ENCODE measurements at places on chromosomes 1 and 21.
A peak's percentile ranks its signal among the peaks of the same experiment; 100 is the strongest.

DNA sequence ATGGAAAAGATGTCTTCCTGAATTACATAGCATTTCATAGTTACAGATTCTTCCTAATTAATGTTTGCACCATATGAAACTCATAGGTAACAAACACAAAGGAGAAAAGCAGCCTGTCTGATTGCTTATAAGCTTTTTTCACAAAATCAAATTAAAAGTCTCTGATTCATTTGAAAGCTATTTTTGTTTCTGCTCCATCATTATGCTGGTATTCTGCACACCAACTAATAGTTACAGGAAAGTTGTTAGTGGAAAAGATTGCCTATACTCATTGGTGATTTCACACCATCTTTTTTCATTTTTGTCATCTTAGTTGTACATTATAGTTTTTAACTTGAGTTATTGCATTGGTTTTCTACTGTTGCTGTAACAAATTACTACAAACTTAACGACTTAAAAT, 70.0 kb downstream of the PRKAA2 start:
- H3K36me3 ChIP-seq, result no peaks in the 10 kb centered on the region
- no peak overlapping the region for H3K4me3 ChIP-seq
- no peak overlapping the region for H3K27ac ChIP-seq

- H3K27me3 ChIP-seq, result peaks cover 5% of the 10 kb centered on the region
- peak overlapping the region; percentile 61 for H3K27ac ChIP-seq
- H3K4me3 ChIP-seq, result no peak overlapping the region
These were observed 18.8 kb downstream of the C1orf52 start for GRCh38 chr1:85240643-85241042.

GRCh38 chr1:180173451-180173850, 18.8 kb downstream of the QSOX1 start:
- no peaks in the 10 kb centered on the region for H3K36me3 ChIP-seq
- H3K4me3 ChIP-seq, result no peak overlapping the region
- no peak for DNase-seq
- H3K27ac ChIP-seq, result no peak overlapping the region
- H3K27me3 ChIP-seq, result no peaks in the 10 kb centered on the region
- no peaks in the 10 kb centered on the region for H3K4me1 ChIP-seq

- DNase-seq, result no peak
- no peaks in the 10 kb centered on the region for H3K36me3 ChIP-seq
- no peaks in the 10 kb centered on the region for H3K4me1 ChIP-seq
- no peak overlapping the region for H3K4me3 ChIP-seq
- H3K27me3 ChIP-seq, result no peaks in the 10 kb centered on the region
These were observed 194.3 kb upstream of the GREM2 start for GRCh38 chr1:240806200-240806745.

DNA sequence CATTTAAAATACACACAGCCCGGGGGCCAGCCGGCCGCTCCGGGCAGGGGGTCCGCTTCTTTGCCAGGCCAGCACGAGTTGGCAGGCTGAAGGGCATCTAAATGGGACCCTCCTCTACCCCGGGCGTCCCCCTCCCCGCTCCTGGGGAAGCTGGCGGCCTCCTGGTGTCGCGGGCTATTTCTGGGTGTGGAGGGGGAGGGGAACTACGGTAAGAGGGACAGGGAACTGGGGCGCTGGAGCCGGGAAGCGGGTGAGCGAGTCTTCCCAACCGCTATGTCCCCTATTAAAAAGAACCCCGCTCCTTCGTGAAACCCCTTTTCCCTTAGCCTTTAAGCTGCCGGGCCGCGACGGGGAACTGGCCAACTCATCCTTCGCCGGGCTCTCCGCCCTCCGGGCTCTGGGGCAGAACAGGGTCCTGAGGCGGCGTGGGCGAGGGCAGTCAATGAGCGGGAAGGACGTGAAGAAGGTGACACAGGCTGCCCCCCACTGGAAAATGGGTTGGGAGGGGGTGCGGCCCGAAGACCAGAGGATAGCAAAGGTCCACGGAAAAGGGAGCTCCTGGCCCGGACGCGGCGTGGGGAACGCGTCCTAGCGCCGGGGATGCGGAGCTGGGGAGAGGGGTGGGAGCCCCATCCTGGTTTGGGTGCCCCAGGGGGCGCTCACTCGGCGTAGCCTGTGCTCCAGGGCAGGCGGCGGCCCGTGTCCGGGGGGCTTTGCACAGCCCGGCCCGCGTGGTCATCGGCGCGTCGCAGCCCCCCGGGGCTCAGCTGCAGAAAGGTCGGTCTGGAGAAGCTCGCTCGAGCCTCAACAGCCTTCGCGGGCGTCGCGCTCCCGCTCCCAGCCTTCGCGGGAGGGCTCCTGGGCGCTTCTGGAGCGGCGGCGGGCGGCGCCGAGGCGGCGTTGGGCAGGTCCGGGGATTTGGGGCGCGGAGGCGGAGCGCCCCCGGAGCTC, 544 bp downstream of the PPM1J start:
- H3K4me1 ChIP-seq, result peaks cover 28% of the 10 kb centered on the region
- H3K27me3 ChIP-seq, result peaks cover 35% of the 10 kb centered on the region
- no peak for DNase-seq
- peak overlapping the region; percentile 60 for H3K4me3 ChIP-seq
- no peak overlapping the region for H3K27ac ChIP-seq

GRCh38 chr1:172203135-172203823, 217.2 kb upstream of the C1orf105 start:
- no peaks in the 10 kb centered on the region for H3K27me3 ChIP-seq
- H3K36me3 ChIP-seq, result peaks cover 12% of the 10 kb centered on the region
- DNase-seq, result no peak

DNA sequence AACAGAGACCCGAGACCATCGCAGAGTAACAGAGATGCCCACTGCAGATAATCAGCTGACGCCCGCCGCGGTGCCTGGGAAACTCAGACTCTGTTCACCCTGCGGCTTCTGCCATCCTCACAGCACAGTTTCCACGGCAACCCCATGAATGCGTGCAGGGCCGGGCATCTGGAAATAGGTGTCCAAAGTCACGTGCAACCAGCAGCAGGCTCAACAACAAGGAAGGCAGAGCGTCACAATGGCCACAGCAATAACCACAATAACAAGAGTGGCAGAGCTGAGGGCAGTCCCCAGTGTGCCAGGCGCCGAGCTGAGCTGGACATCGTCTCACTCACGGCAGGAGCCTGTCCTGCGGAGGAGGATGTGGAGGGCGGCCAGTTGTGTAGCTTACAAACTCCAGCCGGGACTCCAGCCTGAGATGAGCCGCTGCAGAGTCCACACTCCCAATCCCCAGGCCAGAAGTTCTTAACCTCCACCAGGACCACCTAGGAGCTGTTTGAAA, 102.0 kb downstream of the CRYAA start:
- H3K27me3 ChIP-seq, result peaks cover 3% of the 10 kb centered on the region
- no peaks in the 10 kb centered on the region for H3K36me3 ChIP-seq
- H3K4me1 ChIP-seq, result no peaks in the 10 kb centered on the region
- H3K27ac ChIP-seq, result no peak overlapping the region
- DNase-seq, result no peak

DNA sequence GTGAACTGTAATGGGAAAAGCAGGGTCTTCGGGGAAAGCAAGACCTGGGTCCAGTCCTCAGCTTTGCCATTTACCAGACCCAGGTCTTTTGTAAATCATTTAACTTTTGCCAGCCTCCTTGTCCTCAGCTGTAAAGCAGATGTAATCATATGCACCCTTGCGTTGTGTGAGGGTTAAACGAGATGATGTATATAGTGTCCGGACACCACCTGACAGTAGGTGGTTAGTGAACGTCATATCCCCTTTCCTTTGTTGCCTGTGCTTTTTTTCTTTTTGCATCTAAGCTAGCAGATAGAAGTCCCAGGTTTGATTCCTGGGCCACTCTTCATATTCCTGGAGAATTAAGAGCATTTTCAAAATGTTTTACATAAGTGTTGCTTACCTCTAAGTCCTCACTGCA, 28.5 kb downstream of the IL12RB2 start:
- H3K36me3 ChIP-seq, result peaks cover 61% of the 10 kb centered on the region
- no peaks in the 10 kb centered on the region for H3K27me3 ChIP-seq
- peaks cover 84% of the 10 kb centered on the region for H3K4me1 ChIP-seq
- peak overlapping the region; percentile 92 for H3K27ac ChIP-seq
- DNase-seq, result no peak
- H3K4me3 ChIP-seq, result peak overlapping the region; percentile 66

GRCh38 chr21:29174607-29175013, 44.2 kb downstream of the MAP3K7CL start:
- H3K36me3 ChIP-seq, result peaks cover 13% of the 10 kb centered on the region
- H3K27ac ChIP-seq, result no peak overlapping the region
- H3K4me1 ChIP-seq, result peaks cover 13% of the 10 kb centered on the region
- no peak overlapping the region for H3K4me3 ChIP-seq
- DNase-seq, result no peak

- peaks cover 6% of the 10 kb centered on the region for H3K27me3 ChIP-seq
- no peak overlapping the region for H3K27ac ChIP-seq
- no peaks in the 10 kb centered on the region for H3K4me1 ChIP-seq
- no peaks in the 10 kb centered on the region for H3K36me3 ChIP-seq
These were observed 9.6 kb downstream of the BCAR3 start for GRCh38 chr1:93672069-93672468.

GRCh38 chr1:193937308-193937707, 750.9 kb upstream of the B3GALT2 start:
- no peak overlapping the region for H3K27ac ChIP-seq
- H3K36me3 ChIP-seq, result no peaks in the 10 kb centered on the region
- H3K27me3 ChIP-seq, result no peaks in the 10 kb centered on the region

GRCh38 chr1:246156847-246157246, 350.2 kb downstream of the SMYD3 start:
- H3K27ac ChIP-seq, result no peak overlapping the region
- no peak overlapping the region for H3K4me3 ChIP-seq
- H3K4me1 ChIP-seq, result no peaks in the 10 kb centered on the region
- DNase-seq, result no peak

DNA sequence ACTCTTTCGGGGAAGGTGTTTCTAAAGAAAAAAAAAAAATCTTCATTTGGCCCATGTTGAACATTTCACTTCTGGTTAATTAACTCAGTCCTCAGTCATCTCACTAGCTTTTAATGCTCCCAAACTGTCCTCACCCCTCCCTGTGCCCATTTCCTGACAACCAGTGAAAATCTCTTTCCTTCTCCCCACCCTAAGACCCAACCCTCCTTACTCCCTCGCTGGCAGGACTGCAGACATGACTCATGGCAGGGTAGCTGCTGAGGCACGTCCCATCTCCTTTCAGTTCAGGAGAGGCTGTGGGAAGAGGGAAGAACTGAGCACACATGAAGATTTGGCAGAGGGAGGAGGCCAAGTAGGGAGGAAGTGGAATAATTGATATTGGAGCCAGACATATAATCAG, 12.6 kb downstream of the PKP1 start:
- H3K27ac ChIP-seq, result no peak overlapping the region
- H3K27me3 ChIP-seq, result peaks cover 31% of the 10 kb centered on the region
- DNase-seq, result no peak
- H3K4me3 ChIP-seq, result no peak overlapping the region
- H3K36me3 ChIP-seq, result no peaks in the 10 kb centered on the region

DNA sequence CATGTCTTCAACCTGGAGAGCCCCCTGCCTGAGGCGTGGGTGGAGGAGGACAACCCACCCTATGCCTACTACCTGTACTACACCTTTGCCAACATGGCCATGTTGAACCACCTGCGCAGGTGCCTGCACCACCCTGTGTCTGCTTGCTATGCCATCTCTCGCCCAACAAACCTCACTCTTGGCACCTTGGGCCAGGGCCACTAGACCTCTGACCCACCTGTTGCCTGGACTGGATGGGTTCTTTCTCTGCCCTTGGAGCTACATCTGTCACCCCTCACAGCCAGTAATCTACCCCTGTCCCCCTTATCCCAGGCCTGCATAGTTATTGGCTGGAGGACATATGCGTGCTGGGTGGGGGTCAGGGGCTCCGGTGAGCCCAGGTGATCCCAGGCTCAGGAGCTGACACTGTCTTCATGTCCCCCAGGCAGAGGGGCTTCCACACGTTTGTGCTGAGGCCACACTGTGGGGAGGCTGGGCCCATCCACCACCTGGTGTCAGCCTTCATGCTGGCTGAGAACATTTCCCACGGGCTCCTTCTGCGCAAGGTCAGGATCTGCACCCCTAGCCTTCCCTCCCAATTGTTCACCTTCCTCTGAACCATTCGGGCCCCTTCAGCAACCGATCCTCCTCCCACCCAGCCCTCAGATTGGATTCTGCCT, 9.9 kb downstream of the AMPD2 start:
- peaks cover 47% of the 10 kb centered on the region for H3K36me3 ChIP-seq
- H3K27me3 ChIP-seq, result no peaks in the 10 kb centered on the region
- no peak overlapping the region for H3K27ac ChIP-seq
- H3K4me3 ChIP-seq, result no peak overlapping the region
- no peak for DNase-seq

GRCh38 chr1:16125088-16125470, 30.8 kb downstream of the EPHA2 start:
- H3K27ac ChIP-seq, result no peak overlapping the region
- H3K36me3 ChIP-seq, result no peaks in the 10 kb centered on the region
- no peak overlapping the region for H3K4me3 ChIP-seq

- no peaks in the 10 kb centered on the region for H3K36me3 ChIP-seq
- no peaks in the 10 kb centered on the region for H3K4me1 ChIP-seq
- no peak overlapping the region for H3K4me3 ChIP-seq
- no peak for DNase-seq
These were observed 13.3 kb upstream of the BECN2 start for GRCh38 chr1:241944300-241944699.

DNA sequence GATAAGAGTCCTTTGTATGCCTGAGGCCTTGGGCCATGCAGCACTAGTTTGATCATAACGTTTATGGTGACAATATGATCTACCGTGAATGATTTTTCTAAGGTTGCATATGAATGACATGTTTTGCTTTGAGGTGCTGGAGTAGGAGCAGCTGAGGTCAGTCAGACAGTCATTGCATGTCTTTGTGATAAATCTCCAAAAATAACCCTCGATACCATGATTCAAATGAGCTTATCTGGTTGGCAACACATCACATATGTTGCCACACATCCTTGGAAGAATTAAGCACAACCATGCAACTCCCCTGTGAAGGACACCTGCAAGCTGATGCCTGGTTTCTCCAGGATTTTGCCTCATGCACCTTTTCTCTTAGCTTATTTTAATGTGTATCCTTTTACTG, 394.5 kb downstream of the LTN1 start:
- H3K4me1 ChIP-seq, result no peaks in the 10 kb centered on the region
- H3K27me3 ChIP-seq, result no peaks in the 10 kb centered on the region
- H3K27ac ChIP-seq, result no peak overlapping the region
- no peak overlapping the region for H3K4me3 ChIP-seq

DNA sequence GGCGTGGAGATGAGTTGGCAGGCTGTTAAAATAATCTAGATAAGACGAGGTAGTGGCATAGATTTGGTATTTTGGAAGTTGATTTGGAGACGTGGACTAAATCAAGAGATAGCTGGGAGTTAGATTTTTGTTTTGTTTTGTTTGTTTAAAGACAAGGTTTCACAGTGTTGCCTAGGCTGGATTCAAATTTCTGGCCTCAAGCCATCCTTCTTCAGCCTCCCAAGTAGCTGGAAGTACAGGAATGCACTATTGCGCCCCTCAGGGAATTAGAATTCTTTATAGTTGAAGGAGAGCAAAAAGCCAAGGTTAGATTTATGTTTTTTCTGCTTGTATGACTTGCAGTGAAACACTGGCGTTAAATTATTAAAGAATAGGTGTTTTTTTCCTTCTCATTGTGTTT, 22.3 kb upstream of the SNRPE start:
- H3K27ac ChIP-seq, result no peak overlapping the region
- no peaks in the 10 kb centered on the region for H3K27me3 ChIP-seq
- DNase-seq, result no peak
- no peak overlapping the region for H3K4me3 ChIP-seq
- H3K36me3 ChIP-seq, result peaks cover 61% of the 10 kb centered on the region
- H3K4me1 ChIP-seq, result no peaks in the 10 kb centered on the region

- no peaks in the 10 kb centered on the region for H3K4me1 ChIP-seq
- H3K27ac ChIP-seq, result no peak overlapping the region
- peaks cover 18% of the 10 kb centered on the region for H3K27me3 ChIP-seq
- H3K4me3 ChIP-seq, result no peak overlapping the region
These were observed 78.6 kb upstream of the UBE2U start for GRCh38 chr1:64124704-64125440.

- no peak overlapping the region for H3K27ac ChIP-seq
- no peaks in the 10 kb centered on the region for H3K36me3 ChIP-seq
- H3K4me3 ChIP-seq, result no peak overlapping the region
- H3K4me1 ChIP-seq, result peaks cover 14% of the 10 kb centered on the region
- DNase-seq, result no peak
- H3K27me3 ChIP-seq, result peaks cover 25% of the 10 kb centered on the region
These were observed 26.6 kb upstream of the TMEM61 start for GRCh38 chr1:54953846-54954245.

Measured in activated CD8-positive, alpha-beta T cell treated with anti-CD3 and anti-CD28 coated beads, Interleukin-2, amount 10 ng/mL, durations not matched to agents 7 days and 5 days (primary cell).